NCI-H1092 treated with DMSO at 0.1 percent for 48 hours (cell line): ENCODE measurements at places on chromosomes 5 and 9.

- DNase-seq = no peak
Observed at GRCh38 chr9:98865284-98865875, 57.9 kb downstream of the GALNT12 start.

- peak; percentile 51 for DNase-seq
Observed at GRCh38 chr5:92309336-92309991, 926.3 kb upstream of the ARRDC3 start.

GRCh38 chr5:152335461-152335860 is 69.6 kb downstream of the NMUR2 start:
- DNase-seq = no peak

- DNase-seq = peak; percentile 32
Observed at GRCh38 chr9:97703437-97704344, 6.6 kb upstream of the XPA start.

DNA sequence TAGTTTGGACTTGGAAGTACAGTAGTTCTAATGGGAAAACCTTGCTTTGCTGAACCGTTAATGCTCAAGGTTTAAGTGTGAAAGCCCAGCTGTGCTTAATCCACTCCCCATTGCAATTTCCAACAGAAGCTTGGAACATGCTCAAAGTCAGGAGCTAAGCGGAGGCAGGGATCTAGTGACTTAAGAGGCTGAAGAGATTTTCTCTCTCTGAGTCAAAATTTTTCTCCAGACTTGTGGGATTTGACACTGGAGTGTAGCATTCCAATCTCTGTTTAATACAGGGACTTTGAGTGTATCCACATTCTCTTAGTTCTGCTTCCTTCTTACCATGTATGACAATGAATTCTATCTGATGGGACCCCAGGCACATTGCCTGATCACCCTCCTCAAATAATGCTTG is 471.8 kb downstream of the KIF4B start:
- DNase-seq = no peak

DNA sequence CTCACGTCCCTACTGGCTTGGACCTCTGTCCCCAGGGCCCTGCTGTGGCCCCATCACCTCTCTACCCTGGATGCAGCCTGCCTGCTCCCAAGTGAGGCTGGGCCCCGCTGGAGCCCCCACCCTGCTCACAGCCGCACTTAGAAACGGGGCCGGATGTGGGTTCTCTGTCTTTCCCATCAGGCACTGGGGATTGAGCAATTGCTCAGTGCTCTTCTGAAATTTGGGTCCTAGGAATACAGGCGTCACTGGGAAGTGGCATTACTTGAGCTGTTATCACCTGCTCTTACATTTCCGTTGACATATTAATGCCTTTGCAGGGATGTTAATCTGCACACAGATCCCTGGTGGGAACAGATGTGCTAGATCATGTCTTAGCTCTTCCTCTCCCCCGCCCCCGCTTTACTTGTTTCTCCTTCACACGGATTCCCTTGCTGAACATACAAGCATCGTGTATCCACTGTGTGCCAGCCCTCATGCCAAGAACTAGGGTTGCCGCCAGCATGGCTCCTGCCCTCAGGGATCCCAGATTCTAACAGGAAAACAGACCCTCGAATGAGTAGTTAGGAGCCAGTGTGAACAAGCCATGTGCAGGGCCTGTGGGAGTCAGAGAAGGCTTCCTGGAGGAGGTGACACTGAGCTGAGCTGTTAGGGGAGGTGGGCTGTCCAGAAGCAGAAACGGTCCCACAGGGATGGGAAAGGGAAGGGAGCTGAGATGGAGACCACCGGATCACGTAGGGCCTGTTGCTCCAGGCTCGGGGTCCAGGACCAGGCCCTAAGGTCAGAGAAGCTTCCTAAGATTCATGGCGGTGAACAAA is 65.1 kb downstream of the NEK6 start:
- DNase-seq = no peak

GRCh38 chr9:28056006-28056405 is 482.7 kb upstream of the C9orf72 start:
- no peak for DNase-seq

- no peak for DNase-seq
Observed at GRCh38 chr5:75601567-75601966, 9.7 kb upstream of the ANKDD1B start.

DNA sequence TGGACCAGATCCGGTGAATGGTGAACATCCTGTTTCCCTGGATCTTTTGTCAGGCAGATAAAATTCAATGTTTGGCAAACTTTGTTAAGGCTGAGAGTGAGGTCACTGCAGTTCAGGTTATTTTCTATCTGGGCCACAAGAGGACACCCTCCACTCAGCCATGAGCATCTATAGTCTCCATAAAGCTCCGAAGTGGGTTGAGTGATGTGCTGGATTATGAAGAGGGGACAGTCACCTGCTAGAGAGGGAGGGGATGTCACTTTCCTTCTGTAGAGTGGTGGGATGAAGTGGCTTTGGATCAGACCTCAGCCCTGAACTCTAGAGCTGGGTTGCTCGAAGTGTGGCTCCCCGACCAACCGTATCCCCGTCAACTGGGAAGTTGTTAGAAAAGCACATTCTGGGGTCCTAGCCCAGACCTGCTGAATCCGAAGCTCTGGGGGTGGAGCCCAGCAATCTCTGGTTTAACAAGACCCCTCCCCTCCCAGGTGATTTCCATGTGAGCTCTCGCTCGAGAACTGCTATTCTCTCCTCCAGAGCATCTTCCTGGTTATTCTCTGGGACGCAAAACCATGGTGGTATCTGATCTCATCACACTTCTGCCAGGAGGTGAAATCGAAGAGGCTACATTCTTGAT is 31.8 kb upstream of the FGF1 start:
- DNase-seq = peak; percentile 21

DNA sequence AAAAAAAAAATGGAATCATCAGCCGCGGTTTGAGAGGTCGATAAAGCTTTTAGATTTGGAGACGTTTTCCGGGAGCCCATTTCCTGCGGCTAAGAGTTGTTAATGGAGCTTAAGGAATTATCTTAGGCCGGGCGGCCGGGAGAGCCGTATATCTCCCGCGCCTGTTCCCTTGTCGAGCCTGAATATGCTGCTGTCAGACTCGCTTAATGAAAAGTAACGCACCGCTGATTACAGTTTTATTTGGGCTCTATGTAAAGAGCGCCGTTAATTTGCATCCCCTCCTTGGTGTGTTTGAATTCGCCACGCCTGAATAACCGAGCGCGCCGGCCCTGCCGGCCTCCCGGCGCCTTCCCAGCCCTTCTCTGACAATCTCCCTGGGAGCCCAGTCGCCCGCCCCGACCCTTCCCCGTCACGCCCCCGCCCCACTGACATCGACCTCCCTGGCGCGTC is 7.9 kb downstream of the IRX4 start:
- DNase-seq = peak; percentile 31

DNA sequence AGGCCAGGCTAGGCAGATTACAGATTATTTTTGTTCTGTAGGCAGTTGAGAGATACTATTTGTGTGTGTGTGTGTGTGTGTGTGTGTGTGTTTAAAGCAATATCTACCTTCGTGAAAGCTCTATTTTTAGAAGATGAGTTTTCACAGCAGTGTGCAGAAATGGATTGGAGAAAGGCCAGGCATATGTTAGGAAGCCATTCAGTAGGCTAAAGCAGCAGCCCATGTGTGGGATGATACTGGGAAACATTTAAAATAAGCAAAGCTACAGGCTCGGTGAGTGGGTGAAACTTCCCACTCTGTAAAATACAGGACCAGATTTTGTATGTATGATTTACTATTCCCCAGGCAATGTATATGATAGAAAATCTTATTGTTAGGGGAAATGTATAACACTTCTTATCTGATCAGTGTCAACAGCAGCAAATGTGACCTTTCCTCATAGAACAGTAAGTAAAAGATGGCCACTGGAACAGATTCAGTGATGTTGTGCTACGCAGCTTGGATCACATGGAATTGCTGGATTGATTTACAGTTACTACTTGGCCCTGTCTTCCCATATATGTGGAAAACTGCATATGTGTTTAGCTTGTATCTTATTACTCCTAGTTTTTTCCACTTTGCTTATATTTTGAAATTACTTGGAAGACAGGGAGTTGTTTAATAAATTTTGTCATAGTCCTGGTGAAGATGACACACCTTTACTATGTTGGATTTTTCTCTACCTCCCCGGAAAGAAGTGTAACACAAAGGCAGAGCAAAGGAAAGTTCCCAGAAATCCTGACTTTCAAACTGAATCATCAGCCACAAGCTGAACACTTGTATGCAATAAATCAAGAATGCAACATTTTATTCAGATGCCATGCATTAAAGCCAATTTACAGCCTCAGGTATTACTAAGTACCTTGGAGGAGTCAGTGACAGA is 1077.7 kb upstream of the SEMA6A start:
- no peak for DNase-seq

GRCh38 chr5:12284604-12285003 is 380.4 kb upstream of the CTNND2 start:
- no peak for DNase-seq

- DNase-seq = no peak
Observed at GRCh38 chr9:112069318-112070169, 105.6 kb downstream of the SUSD1 start.

DNA sequence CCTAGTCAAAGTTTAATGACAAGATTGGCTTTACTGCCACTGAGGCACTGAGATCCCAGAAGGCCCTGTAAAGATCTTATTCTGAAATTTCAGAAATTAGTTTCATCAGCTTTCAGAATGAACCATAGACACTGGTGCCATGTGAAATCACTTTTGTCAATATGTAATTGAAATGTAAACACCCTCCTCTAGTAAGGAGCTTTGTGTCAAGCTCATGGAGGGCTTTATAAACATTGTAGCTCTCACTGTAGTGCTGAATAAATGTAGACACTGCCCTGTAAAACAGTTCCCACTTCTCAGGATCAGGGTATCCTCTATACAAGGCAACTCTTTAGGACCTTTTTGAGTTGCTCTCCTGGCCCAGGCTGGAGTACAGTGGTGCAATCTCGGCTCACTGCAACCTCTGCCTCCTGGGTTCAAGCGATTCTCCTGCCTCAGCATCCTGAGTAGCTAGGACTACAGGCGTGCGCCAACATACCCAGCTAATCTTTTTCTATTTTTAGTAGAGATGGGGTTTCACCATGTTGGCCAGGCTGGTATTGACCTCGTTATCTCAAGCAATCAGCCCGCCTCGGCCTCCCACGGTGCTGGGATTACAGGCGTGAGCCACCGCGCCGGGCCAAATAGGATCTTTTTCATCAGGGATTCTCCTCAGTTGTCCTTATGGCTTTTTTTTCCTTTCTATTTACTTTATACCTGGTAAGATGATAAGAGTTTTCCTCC is 1823.9 kb upstream of the CDH9 start:
- DNase-seq = peak; percentile 85

- no peak for DNase-seq
Observed at GRCh38 chr9:132239518-132239917, 77.7 kb downstream of the NTNG2 start.

GRCh38 chr5:180084638-180085561 is 13.3 kb upstream of the RNF130 start:
- peak; percentile 3 for DNase-seq

GRCh38 chr5:13994621-13995253 is 50.2 kb upstream of the DNAH5 start:
- DNase-seq = peak; percentile 40

DNA sequence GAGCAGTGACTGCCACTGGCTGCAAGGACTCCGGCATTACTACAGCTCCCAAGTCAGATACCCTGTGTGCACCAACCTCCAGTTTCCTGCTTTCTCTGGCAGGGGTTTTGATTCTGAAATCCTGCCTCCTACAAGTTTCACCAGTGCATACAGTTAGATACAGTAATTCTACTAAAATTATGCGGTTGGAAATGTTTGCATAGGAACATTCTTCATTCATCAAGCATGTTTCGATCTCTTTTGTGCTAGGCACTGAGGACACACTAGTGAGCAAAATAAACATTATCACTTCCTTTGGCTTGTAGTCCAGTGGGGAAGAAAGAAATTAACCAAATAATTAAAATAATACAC is 152.2 kb downstream of the TMEM167A start:
- no peak for DNase-seq

DNA sequence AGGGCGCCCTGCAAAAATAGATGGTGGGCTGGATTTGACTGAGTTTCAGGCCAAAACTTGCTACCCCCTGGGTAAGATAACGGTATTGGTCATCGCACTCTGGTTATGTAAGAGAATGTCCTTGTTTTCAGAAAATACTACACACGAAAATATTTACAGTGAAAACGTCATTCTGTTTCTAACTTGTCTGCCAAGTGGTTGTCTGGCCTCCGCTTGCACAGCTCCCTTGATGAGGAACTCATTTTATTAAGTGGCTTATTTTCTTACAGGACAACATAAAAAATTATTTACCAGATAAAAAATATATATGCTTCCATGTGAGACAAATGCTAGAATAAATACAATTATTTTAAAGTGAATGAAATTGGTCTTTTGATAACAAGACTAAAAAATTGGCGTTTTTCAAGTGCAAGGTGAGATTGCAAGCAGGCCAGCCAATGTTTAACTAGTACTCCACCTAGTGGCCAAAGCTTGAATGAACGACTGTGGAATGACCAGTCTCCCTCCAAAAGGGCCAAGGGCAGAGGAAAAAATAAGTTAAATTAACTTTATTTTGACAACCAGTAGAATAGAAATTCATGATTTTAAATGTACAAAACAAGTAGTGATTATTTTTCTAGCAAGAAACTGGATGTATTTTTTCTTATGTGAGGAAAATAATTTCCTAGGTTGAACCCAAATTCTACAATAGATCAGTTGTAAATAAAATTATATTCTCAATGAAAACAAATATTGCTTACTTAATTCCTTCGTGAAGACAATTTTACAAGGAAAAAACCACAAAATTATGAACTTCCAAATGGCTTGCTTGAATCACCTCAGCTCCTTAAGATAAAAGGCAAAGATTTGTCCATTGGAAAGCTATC is 93.2 kb downstream of the ZFAND5 start:
- DNase-seq = peak; percentile 39

GRCh38 chr5:124179819-124180218 is 566.6 kb downstream of the ZNF608 start:
- no peak for DNase-seq

DNA sequence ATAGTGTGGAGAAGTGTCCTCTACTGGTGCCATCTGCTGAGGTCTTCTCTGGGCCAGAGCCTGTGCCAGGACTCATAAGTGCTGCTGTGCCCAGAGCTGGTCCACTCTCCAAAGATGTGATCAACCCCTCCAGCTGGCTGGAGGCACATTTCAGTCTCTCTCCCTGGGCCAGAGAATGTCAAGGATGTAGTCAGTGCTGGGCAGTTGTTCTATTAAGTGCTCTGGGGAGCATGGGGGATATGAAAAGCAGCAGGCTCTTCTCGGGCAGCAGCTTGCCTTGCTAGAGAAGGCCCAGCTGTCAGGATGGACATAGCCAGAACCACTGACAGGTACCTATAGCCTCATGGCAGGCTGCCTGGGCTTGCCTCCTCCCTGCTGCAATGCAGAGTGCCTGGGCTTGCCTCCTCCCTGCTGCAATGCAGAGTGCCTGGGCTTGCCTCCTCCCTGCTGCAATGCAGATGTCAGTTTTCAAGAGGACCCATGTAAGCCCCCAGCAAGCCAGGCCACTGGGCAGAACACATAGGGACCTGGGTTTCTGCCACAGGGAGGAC is 157.2 kb upstream of the PANK3 start:
- no peak for DNase-seq

GRCh38 chr5:168215646-168216045 is 75.8 kb upstream of the WWC1 start:
- no peak for DNase-seq
